ENCODE measurements at places on chromosomes 1 and 21. TPM values are rescaled to one million over a fixed set of nuclear protein-coding genes. Genes with fewer than 3 reads are reported as not detected.

Gene PTAFR
- total RNA-seq = 5.2 TPM

Gene OR2W3
- 0.26 TPM for total RNA-seq

Gene HLX
- total RNA-seq = 10.7 TPM

Gene AIRE
- 0.08 TPM for total RNA-seq

Gene ATP1A4
- total RNA-seq = 0.13 TPM

Gene PLEKHN1
- 0.38 TPM for total RNA-seq

Gene SPRR2F
- not detected for total RNA-seq

Gene COP1
- total RNA-seq = 28.5 TPM

Gene CASZ1
- 37.6 TPM for total RNA-seq

Gene RXRG
- 5.3 TPM for total RNA-seq

Gene IL20
- total RNA-seq = not detected

Gene CAPN2
- total RNA-seq = 89.1 TPM

Gene TTC39A
- total RNA-seq = 14.8 TPM

Gene AK4
- total RNA-seq = 81.3 TPM

Gene SOD1
- 305 TPM for total RNA-seq

Gene RAB7B
- total RNA-seq = 4.5 TPM

Gene CLDN17
- not detected for total RNA-seq

Gene ECM1
- 42.2 TPM for total RNA-seq

Gene MANEAL
- 1.2 TPM for total RNA-seq

Gene SDHB
- total RNA-seq = 263 TPM

Gene AIM2
- total RNA-seq = 0.76 TPM

Gene AMY2B
- 21.4 TPM for total RNA-seq

Gene GPR52
- total RNA-seq = 1.5 TPM

Gene ZBED6
- 23.6 TPM for total RNA-seq
